ENCODE measurements at places on chromosomes 4 and X.

DNA sequence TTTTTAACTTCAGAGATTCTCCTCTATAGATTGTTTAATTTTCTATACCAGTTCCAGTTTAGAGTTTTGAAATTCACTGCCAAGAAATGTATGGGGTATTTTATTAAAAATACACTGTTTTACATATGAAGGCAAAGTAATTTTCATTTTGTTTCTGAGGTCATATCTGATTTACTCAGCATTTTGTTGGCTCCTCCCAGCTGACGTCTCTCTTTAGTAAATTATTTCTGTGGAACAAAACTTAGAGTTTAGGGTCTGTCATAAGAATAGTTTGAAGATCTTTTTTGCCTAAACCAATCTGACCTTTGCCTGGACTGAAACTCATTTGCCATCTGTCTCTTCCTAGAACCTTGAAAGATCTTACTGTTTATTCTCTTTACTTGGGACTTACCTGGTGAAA is 16.9 kb downstream of the FNIP2 start:
- no peak for DNase-seq

GRCh38 chr4:7868436-7868775 is 71.3 kb downstream of the AFAP1 start:
- DNase-seq, result no peak

DNA sequence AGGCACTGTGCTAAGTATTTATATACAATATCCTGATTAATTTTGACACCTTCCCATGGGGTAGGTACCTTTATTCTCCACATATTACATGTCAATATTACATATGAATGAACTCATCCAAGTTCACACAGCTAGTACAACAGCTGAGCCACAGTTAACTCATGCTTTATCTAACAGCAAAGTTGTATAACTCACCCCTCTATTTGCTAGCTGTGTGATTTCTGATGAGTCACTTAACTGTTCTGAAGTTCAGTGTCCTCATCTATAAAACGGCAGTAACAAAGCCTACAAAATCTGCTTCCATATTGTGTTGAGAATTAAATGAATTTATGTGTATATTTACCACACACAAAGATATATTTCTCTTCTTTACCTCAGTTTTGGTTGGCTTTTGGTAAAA is 48.2 kb upstream of the KDR start:
- DNase-seq, result no peak

- DNase-seq, result no peak
Measured at GRCh38 chrX:30212172-30212571, 3.2 kb upstream of the MAGEB2 start.

GRCh38 chrX:129540722-129541184 is 694 bp downstream of the OCRL start:
- peak; percentile 16 for DNase-seq

DNA sequence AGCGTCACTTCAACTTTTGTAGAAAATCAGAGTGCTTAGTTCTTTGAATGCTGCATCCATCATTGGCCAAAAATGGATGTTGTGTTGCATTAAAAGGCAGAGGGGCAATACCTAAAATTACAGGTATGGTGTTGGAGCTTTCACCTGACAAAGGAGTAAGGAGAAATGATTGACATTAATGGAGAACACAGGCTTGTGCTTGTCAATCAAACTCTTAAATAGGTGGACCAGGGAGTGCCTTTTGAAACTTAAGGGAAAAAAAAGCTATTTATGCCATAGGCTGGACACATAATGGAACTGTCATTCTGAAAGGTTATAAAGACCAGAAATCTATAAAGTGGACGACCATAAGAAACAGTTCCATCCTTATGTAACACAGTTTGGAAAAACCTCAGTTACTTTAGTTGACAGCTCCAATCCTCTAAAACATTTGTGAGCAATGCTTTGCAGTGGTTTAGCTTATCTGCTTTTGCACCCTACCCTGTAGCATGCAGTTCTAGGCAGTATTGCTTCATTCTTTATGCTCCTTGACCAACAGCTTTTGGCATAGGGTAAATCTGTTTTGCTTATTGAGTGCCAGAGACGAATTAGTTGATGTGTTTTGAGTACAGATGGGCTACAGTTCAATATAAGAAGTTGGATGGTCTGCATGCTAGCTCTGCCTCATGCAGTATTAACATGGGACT is 2.4 kb downstream of the HADH start:
- no peak for DNase-seq

GRCh38 chr4:76306882-76307659 is 538 bp downstream of the STBD1 start:
- peak; percentile 86 for DNase-seq

DNA sequence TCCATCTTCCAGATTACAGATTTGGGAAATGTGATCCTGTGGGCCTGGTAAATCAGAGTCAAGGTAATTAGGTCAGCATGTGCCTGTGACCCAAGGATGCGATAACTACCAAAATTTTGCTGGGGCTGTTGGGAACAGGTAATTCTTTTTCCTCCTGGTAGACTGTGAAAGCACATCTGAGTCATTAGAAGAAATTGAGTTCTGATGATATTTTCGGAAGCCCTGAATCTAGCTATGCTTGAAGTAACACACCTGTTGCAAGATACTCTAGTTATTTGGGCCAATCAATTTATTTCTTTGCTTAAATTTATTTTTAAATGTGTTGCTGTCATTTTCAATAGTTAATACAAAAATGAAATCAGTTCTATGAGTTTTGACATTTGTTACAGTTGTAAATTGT is 903.6 kb downstream of the RPA4 start:
- no peak for DNase-seq

DNA sequence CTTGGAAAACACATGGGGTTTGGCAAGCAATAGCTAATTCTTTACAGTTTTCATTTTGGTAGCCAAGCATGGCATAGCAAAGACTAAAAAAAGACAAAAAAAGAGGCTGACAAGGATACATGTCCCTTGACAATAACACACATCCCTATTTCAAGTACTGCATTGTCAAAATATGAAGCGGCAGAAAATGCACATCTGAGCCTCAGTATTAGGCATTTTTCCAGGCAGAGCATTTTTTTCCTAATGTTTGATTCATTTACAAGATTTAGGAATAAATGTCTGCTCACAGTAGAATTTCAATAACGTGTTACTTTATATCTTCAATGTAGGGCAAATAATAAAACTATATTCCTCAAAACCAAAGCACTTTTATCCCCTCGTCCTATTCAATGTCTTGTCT is 216.3 kb upstream of the PCDH18 start:
- DNase-seq, result no peak

DNA sequence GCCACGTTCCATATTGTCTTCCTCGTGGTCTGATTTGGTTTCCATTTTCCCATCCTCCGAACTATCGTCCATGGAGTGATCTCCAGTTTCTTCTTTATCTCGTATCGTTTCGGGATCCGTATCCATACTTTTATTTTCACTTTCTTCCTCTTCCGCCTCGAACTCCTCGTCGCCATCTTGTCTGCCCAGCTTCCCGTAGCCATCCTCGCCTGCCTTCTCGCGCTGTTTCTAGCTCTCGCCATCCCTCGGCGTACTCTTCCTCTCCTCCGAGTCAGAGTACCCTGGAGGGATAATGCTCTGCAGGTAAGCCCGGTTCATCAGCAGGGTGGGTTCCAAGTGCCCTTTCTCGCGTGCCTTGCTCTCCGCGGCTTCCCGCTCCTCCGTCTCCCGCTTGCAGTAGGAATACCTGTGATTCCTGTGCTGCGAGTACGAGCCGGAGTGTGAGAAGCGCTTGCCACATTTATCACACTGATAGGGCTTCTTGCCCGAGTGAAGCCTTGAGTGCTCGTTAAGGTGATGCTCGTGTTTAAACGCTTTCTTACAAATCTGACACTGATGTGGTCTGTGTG is 134.5 kb upstream of the TAPT1 start:
- DNase-seq, result no peak

GRCh38 chrX:42992199-42992943 is 214.4 kb upstream of the PPP1R2C start:
- no peak for DNase-seq

DNA sequence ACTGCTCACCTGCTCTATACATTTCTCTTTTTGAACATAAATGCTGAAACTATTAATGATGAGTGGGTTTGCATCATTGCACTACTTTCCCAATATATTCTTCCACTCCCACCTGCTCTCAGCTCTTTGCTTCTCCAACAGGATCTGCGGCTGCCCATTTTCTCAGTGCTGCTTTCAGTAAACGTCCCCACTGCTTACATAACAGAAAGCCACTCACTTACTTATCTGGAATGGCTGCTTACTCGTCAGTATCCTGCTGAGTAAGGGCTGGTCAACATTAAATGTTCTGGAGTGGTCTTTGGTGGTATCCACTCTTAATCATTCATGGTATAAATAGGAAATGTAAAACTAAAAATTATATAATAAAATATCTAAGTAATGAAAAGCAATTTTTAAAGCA is 112.8 kb upstream of the HPF1 start:
- no peak for DNase-seq

DNA sequence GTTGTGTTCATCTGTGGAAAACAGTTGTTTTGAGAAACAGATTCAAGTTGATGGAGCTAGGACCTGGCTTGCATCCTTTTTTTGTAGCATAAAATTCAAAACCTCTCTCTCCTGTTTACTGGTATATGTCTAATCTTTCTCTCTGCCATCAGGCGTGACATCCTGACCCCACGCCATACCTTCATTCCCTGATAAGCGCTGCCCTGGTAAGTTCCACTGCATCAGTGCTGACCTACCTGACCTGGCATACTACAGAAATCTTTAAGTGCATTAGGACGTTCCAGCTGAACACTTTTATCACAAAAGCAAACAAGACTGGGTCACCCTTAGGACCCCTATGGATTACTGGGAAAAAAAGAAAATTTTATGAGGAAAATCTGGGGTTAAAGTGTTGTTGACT is 230.7 kb downstream of the SHROOM3 start:
- DNase-seq, result no peak

GRCh38 chr4:149997881-149998421 is 80.3 kb upstream of the DCLK2 start:
- no peak for DNase-seq

DNA sequence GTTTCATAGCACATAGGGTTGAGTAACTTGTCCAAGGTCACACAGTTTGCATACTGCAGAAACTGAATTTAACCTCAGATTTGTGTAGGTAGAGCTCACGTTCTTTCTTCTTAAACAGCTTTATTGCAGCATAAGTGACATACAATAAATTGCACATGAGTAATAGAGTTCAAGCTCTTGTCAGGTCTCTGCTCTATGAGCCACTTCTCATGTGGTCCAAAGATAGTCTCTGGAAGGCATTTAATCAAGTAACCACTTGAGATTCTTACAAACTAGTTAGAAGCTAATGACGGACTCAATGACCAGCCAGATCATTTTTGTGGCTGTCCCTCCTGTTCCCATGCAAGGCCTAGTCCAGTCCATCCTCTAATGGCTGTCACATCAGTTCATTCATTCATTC is 68.9 kb downstream of the MAOB start:
- no peak for DNase-seq

DNA sequence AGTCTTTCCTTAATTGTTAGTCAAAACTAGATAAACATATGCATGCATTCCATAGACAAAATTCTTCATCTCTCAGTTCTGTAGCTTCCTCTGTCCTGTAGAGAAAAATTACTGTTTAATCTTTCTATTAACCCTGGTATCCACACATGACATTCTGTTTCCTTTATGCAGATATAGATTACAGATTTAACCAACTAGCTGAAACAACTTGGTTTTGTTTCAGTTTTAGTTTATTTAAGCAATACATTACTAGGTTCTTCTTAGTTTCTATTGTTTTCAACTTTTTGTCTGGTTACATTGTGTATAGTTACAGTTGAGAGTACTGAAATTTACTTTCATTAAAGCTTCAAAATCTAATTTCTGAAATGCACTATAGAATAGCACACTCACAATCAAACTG is 933.9 kb upstream of the EPHA5 start:
- no peak for DNase-seq

GRCh38 chrX:112190646-112191045 is 108.1 kb upstream of the TRPC5 start:
- DNase-seq, result no peak

DNA sequence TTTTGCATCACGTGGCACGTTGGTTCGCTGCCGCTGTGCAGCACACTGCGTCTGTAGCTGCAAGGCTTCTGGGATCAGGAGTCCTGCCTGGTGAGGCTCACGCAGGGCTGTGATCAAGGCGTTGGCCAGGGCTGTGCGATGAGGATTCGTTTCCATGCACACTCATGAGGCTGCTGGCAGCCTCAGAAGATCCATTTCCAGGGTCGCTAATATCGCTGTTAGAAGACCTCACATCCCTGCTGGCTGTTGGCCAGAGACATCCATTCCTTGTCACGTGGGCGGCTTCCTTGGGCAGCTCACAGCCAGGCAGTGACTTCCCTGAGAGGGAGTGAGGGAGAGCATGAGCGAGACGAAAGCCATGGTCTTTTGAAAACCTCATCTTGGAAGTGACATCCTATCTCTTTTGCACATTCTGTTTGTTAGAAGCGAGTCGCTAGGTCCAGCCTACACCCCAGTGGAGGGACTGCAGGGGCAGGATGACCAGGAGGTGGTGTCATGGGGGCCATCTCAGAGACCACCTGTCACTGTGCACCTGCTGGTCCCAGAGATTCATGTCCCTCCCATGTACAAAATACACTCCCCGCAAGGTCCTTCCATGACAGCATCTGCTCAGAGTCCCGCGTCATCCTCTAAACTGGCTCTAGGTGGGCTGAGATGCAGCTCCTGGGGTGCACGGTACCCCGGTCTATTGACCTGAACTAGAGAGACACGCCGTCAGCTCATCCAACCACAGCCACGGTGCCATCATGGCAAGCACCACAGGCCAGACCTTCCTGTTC is 12.2 kb downstream of the RGS12 start:
- DNase-seq, result peak; percentile 78

DNA sequence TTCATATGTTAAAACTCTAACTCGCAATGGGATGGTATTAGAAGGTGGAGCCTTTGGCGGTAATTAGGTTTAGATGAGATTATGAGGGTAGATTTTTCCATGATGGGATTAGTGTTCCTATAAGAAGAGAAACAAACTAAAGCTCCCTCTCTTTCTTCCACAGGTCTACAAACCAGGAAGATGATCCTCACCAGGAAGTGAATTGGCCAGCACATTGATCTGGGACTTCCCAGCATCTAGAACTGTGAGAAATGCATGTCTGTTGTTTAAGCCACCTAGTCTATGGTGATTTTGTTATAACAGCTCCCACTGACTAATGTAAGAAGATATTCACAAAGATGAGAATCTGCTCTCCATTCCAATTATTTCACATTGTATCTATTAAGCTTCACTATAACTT is 2266.9 kb downstream of the PCDH7 start:
- no peak for DNase-seq

- no peak for DNase-seq
Measured at GRCh38 chr4:38784141-38784540, 1.4 kb upstream of the TLR10 start.

GRCh38 chr4:100795581-100795980 is 277.8 kb upstream of the EMCN start:
- DNase-seq, result no peak

Measured in right cardiac atrium (tissue), 5 donors.